Breast epithelium (tissue), 4 donors: ENCODE measurements at places on chromosomes 2 and 18. TPM values are rescaled to one million over a fixed set of nuclear protein-coding genes. Genes with fewer than 3 reads are reported as not detected.

REEP1 gene
- 3.8 TPM for total RNA-seq

TLX2 gene
- total RNA-seq = not detected

- DNase-seq = no peak
Measured at GRCh38 chr2:167860082-167860481, 387.3 kb downstream of the STK39 start.

NEDD4L gene
- total RNA-seq = 26.2 TPM

TOGARAM2 gene
- total RNA-seq = 0.15 TPM

GRCh38 chr2:66534461-66534860 is 99.5 kb downstream of the MEIS1 start:
- DNase-seq = no peak

GRCh38 chr18:39795350-39795749 is 2159.7 kb upstream of the PIK3C3 start:
- no peak for DNase-seq

ABCG5 gene
- not detected for total RNA-seq

- no peak for DNase-seq
Measured at GRCh38 chr2:112077814-112078213, 22.7 kb downstream of the TMEM87B start.

FBXO15 gene
- 0.64 TPM for total RNA-seq

DNA sequence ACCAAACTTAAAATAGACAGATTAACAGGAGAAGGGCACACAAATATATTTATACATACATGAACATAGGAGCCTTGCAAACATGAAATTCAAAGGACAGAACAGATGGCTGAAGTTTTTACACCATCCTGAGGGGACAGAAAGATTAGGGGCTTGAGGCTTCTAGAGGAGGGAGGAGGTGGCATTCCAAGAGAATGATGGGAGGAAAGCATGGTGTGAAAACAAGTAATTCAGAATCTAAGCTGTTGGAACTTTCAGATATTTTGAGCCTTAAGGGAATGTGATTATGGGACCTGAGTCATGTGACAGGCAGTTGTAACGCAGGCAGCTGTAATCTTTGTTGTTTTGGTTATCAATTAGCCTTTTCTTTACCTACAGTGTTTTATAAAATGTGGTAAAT is 225.2 kb upstream of the SPOPL start:
- DNase-seq = no peak

DNA sequence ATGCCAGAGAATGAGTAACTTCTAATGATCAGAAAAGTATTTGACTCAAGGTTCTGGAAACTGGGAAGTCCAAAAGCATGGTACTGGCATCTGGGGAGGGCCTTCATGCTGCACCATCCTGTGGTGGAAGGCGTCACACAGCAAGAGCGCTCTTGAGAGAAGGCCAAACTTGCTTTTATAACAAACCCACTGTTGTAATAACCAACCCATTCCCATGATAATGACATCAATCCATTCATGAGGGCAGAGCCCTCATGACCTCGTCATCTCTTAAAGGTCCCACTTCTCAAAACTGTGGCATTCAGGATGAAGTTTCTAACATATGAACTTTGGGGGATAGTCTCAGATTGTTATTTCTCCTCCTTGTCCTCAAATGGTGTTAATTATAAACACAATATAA is 67.8 kb downstream of the COA5 start:
- DNase-seq = no peak

DNA sequence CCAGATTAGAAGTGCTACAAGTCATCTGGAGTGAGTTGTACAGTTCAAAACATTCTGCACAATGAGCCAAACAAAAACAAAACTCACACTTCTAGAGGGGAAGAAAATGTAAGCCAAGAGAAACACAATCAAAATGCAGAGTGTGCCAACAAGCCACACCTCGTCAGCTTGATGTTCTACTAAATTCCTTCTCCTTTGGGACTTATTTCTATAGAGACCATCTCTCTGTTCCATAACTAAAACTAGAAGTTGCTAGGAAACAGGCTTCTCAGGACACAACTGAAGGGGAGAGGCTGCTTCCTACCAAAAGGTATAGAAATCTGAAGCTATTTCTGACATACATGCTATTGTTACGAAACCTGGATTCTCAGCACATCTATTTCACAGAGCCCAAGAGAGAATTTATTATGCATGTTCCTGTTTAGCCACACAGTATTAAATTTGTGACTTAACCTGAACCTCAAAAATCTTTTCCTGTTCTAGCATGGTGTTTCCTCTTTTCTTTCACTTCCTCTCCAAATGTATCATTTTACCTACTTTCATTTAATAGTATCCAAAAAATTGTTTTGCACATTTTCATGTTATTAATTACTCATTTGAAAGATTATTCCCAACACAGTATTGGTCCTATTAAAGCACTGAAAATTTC is 211.4 kb upstream of the CCDC150 start:
- DNase-seq = no peak

SELENOI gene
- 17.4 TPM for total RNA-seq

GRCh38 chr2:212548455-212548819 is 9.8 kb upstream of the ERBB4 start:
- no peak for DNase-seq

GRCh38 chr18:59763541-59764136 is 66.4 kb upstream of the CCBE1 start:
- DNase-seq = no peak

GRCh38 chr2:32553829-32554432 is 73.9 kb upstream of the TTC27 start:
- no peak for DNase-seq
